HS-27A (cell line): ENCODE measurements at places on chromosomes 4 and X.

DNA sequence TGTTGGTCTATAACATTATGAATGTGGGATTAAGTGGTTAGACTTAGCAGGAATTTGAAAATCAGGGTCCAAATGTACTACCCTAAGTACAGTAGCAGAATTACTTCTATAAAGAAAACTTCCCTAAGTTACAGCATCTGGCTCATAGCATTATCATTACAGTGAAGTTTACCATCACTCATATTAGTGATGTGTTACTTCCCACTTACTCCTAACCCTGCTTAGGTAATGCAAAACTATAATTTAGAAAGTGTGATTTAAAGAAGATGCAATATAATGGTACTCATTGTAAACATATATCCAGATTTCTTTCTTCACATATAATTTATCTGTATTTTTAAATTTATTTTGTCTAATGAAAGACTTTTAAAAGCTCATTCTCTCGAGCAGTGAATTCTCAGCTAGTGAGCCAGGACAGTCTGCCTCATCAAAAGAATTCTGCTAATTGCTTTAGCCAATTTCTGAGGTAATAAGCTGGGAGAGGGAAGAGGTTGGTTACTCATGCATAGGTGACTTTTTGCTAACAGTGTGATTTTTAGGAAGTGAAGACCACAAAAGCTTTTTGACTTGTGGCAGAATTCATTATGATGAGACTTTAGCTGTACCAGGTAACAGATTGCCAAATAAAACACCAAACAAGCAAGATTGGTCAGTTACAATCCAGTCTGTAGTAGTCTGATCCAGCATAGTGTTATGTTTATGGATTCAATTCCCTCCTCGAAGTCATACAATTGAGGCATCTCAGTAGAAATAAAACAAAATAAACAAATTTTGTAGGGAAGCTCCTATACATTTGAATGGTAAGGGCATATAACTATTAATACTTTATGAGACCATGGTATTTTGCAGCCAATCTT, 21.0 kb downstream of the PLS3 start:
- no peak for DNase-seq

GRCh38 chr4:14829795-14830194, 172.5 kb upstream of the CPEB2 start:
- no peak for DNase-seq

GRCh38 chr4:57068237-57068981, 41.8 kb downstream of the IGFBP7 start:
- no peak for DNase-seq

DNA sequence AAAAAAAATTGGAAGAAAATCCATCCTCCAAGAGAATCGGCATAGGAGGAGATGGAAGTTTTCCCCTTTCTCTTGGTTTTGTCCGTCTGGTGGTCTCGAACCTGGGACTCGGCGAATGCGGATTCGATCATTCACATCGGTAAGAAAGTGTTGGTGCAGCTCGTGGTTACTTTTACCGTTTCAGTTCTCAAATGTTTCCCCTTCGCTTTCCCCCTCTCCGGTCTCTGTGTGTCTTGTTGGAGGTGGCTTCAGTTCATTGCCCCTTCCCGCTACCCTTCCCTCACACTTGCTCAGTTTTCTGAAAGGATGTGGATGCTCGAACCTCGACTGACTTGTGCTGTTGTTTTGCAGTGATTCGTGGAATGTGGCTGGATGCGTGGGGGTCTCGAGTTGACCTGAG, 840 bp downstream of the GRID2 start:
- no peak for DNase-seq

DNA sequence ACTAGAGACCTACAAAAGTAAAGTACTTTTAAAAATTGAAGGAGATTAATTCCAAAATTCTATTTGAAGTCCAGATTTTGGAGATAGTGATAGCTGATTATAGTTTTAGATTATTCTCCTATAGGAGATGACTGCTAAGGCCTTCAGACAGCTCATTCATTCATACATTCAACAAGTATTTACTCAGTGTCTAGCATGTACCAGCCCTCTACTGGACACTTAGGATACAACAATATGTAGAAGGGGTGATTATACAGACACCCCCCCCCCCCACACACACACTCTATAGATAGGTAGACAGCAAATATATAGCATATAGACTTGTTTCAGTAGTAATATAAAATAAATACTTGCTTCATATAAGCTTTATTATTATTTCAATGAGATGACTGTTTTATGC, 60.4 kb upstream of the TAF9B start:
- DNase-seq, result no peak
